ENCODE measurements at places on chromosomes 16 and 17.

DNA sequence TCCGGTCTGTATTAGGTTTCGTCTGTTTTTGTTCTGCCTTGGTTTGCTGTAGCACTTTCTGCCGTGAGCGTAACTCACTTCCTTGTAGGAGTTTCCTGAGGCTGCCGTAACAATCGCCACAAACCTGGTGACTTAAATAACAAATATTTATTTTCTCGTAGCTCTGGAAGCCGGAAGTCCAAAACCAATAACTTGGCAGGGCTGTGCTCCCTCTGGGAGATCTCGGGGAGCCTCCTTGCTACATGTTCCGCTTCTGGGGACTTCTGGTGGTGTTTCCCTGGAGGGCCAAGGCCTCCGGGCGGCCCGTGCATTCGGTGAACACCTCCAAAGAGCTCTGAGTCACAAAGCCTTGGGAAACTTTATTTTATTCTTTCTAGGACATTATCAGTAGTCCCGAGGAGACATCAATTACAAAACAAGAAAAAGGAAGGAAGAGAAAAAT is 6.8 kb upstream of the WDR45B start:
- DNase-seq: no peak

- DNase-seq: no peak
These were observed 11.8 kb upstream of the PECAM1 start for GRCh38 chr17:64402469-64402868.

- no peak for DNase-seq
These were observed 1.2 kb downstream of the ATMIN start for GRCh38 chr16:81036751-81037350.

DNA sequence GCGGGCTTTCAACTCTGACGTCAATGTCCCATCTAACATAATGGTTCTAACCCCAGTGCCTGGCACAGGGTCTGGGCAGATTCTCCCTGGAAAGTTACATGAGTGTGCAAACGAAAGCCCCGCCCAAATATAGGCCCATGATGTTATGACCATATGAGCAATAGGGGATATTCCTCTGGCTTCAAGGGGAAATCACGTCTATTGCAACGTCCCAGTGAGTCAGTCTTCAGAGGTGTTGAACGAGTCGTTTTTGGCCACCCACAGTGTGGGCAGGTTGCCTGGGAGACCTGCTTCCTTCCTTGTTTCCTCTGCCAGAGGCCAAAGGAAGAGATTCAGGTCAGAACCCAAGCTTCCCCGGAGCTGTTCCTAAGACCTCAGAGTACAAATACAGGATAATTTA is 30.3 kb downstream of the PIK3R5 start:
- DNase-seq: no peak

DNA sequence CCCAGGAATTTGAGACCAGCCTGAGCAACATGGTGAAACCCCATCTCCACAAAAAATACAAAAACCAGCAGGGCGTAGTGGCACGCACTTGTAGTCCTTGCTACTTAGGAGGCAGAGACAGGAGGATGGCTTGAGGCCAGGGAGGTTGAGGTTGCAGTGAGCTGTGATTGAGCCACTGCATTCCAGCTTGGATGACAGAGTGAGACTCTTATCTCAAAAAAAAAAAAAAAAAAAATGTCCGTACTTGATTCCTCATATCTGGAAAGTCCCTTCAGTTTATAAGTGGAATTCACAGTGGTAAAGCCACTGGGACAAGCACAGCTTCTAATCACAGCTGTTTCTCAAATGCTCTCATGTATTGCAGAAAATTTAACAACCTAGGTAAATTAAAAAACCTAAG is 78.6 kb upstream of the CREBBP start:
- no peak for DNase-seq

DNA sequence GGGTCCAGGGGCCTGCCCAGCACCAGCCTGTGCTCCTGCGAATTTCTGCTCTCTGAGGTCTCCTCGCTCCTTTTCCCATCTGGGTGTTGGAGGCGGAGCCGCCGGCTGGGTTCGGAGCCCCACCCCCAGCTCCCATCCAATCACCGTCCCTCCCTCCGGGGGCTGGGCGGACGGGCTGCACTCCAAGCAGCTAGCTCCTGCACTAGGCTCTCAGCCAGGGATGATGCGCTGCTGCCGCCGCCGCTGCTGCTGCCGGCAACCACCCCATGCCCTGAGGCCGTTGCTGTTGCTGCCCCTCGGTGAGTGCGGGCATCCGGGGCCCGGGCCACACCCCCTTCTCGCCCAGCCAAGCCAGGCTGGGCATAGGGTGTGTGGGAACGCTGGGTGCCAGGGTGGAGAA is at the start of gene NRN1L:
Gene NRN1L, plus strand, starts transcription at position 202 of the 400 bp plus-strand sequence. Its CDS starts 19 bp downstream, at position 221.
- no peak for DNase-seq

GRCh38 chr16:57802341-57803133 is at the start of gene KIFC3:
KIFC3 (minus strand) TSS chr16:57802491; CDS start chr16:57798243, 4,248 bp downstream.
- DNase-seq: peak; percentile 62

DNA sequence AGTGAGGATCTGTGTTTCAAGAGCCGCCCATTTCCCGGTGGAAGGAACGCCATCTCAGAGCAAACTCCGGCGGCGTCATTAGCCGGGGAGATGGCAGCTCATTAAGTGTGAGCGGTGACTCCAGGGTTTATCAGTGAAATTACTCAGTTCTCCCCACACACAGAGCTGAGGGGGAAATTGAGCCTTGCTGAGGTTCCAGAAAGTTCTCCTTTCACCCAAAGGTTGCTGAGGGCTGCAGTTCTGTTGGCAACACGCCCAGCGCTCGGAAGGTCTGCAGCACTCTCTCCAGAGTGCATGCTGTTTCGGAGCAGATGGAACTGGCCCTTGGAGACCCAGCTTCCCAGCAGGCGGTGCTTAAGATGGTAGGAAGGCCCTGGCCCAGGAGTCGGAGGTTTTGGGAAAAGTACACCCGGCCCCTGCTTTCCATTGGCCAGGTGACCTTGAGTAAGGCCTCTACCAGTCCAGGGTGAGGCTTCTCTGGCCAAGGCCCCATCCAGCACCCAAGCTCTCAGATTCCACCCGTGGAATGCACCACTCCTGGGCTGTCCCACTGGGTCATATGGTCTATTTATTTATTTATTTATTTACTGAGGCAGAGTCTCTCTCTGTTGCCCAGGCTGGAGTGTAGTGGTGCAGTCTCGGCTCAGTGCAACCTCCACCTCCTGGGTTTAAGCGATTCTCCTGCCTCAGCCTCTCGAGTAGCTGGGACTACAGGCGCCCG is 167.7 kb upstream of the CIBAR2 start:
- no peak for DNase-seq

- DNase-seq: no peak
These were observed 237.7 kb downstream of the SEC14L1 start for GRCh38 chr17:77378318-77379064.

GRCh38 chr16:47523342-47524006 is 62.3 kb downstream of the PHKB start:
- no peak for DNase-seq

GRCh38 chr17:63954402-63955063 is 18.2 kb downstream of the SCN4A start:
- no peak for DNase-seq
